ENCODE measurements at places on chromosomes 7 and 10.

- no peak for DNase-seq
Observed at GRCh38 chr7:116671111-116671510, 885 bp upstream of the MET start.

GRCh38 chr10:21464134-21464533, 61.3 kb downstream of the SKIDA1 start:
- no peak for DNase-seq

GRCh38 chr7:92608380-92609322, 18.5 kb upstream of the FAM133B start:
- DNase-seq: no peak

DNA sequence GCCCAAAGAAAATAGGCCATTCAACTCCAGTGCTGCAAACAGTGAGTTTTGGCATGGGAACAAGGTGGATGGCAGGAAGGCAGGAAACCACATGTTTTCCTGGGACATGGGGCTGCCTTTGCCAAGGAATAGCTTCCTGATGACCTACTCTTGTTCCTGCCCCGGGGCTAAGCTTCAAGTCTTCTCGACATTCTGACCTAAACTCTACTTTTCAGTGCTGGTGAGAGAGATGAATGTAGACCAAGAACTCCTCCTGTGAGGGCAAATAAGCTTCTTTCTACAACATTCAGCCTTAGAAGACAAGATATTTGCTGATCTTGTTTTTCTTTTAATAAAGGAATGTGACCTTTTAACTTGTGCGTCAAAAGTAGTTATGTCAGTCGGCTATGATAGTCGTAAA, 199.0 kb downstream of the GPR37 start:
- DNase-seq: no peak

DNA sequence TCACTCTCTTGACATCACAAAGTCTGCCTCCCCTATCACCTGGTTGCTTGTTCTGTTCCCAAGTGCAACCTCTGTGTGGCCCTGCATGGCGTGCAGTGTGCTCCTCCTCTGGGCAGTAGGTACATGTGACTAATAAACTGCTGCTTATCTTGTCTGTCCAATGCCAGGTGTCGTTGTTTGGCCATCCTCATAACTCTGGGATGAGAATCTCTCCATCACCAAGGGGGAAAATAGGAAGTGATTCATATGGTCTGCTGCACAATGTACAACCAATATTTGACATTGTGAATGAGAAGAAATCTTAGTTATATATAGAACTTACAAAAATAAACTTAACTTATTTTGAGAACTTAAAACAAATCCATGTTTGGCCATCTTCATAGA, 135.2 kb downstream of the INHBA start:
- no peak for DNase-seq

DNA sequence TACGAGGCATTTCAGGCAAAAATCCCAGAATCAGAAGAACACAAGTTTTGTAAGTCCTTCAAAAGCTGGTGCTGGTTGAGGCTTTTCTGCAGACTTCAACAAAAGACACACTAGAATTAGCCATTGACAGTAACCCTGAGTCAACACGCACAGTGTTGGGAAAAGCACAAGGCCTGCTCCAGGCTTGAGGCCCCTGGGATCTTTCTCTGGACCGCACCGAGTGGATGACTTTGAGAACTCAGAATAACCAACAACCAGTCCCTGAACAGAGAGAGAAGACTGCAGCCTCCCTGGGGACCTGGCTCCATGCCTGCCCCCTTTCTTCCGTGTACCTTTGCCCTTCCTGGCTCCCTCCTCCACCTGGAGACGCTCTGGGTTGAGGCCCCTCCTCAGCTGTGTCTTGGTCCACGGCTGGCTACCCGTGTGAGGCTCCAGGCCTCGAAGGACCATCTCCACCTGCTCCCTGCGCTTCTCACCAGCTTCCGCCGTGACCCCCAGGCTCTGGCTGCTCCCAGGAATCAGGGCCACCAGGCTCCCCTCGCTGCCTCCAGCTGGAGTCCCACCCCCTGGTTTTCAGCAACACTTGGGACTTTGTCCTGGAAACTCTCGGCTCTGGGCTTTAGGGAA, 28.4 kb downstream of the DIP2C start:
- no peak for DNase-seq

- no peak for DNase-seq
Observed at GRCh38 chr10:83871187-83872081, 267.9 kb upstream of the GHITM start.

DNA sequence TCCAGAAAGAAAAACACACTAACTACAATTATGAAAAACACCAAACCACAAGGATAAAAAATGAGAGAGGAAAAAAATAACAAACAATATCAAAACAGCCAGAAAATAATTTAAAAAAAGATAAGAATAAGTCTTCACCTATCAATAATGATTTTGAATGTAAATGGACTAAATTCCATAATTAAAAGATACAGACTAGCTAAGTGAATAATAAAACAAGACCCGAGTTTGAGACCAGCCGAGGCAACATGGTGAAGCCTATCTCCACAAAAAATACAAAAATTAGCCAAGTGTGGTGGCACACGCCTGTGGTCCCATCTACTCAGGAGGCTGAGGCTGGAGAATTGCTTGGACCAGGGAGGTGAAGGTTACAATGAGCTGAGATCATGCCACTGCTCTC, 131.1 kb downstream of the MTERF1 start:
- DNase-seq: no peak

- DNase-seq: no peak
Observed at GRCh38 chr10:16187161-16187560, 249.6 kb upstream of the PTER start.

GRCh38 chr7:85947767-85948166, 695.9 kb upstream of the GRM3 start:
- no peak for DNase-seq

- DNase-seq: no peak
Observed at GRCh38 chr7:48289656-48290055, 118.4 kb downstream of the ABCA13 start.

DNA sequence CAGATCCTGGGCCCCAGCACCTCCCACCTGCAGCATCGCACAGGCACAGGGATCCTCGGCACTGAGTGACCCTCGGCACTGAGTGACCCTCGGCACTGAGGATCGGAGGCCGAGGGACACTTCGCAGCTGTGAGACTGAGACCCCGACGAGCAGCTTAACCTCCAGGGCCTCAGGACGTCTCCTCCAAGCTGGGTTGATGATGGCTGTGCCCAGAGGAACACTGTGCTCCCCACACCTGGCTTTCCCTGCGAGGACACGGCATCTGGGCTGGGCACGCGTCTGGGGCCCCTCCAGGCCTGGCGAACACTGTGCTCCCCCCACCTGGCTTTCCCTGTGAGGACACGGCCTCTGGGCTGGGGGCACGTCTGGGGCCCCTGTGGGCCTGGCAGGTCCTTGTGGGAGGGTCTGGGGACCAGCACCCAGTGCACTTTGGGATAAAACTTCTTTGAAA, 158.3 kb upstream of the PPP2R2D start:
- no peak for DNase-seq

GRCh38 chr10:5534880-5535856, 10.4 kb downstream of the CALML3 start:
- no peak for DNase-seq

All from cerebellar nuclear complex (tissue), 1 donor.